Cortex of kidney (tissue), 1 donor: ENCODE measurements at places on chromosomes 7 and 10.

- no peak for DNase-seq
Measured at GRCh38 chr7:146346096-146346495, 229.5 kb downstream of the CNTNAP2 start.

DNA sequence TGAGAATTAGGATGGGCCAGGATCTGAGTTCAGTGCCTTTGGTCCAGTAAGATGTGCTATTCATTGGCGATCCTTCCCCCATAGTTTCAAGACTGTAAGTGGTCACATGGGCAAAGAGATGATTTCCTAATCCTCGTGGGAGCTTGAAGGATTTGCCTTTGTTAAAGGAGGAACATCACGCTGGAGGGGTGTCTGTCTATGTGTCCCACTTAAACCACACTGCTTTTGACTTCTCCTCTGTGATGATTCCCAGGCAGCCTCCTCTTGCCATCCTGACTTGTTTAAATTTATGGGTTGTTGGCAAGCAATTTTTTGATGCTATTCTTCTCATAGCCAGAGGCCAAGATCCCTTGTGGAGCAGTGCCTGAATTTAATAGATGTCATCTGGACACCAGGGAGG, 154.0 kb downstream of the TCF7L2 start:
- DNase-seq, result no peak

DNA sequence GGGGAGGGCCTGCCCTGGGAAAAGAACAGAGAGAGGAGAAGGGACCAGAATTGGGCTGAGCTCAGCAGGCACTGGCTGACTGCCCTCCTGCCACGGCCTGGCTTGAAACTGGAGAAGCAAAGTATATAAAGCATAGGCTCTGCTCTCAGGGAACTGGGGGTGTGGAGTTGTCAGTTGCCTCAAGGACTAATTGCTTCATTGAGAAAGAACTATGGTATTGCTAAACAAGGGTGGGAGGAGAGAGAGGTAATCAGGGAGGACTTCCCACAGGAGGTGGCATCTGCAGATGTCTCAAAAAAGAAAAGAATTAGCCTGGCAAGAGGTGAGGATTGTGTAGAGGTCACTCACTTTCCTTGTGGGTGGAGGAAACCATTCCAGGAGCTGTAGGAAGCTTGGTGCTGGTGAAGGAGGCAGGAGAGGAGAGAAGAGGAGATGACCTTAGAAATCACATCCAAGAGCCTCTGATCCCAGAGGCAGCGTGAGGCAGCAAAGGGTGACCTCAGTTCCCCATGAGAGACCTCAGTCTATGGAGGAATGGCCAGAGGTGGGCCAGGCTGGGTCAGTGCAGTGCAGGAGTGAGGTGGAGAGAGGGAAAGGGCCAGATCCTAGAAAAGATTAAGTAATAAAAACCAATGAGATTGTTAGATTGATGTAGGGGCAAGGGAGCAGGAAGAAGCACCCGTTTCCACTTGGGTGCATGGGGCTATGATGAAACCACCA, 2.4 kb downstream of the PILRB start:
- no peak for DNase-seq

- no peak for DNase-seq
Measured at GRCh38 chr7:38550836-38551235, 80.3 kb downstream of the AMPH start.

GRCh38 chr7:80526472-80526871, 14.6 kb upstream of the GNAT3 start:
- no peak for DNase-seq

- no peak for DNase-seq
Measured at GRCh38 chr7:40656349-40656748, 521.5 kb downstream of the SUGCT start.

- no peak for DNase-seq
Measured at GRCh38 chr10:70589762-70590654, 12.5 kb downstream of the PRF1 start.

DNA sequence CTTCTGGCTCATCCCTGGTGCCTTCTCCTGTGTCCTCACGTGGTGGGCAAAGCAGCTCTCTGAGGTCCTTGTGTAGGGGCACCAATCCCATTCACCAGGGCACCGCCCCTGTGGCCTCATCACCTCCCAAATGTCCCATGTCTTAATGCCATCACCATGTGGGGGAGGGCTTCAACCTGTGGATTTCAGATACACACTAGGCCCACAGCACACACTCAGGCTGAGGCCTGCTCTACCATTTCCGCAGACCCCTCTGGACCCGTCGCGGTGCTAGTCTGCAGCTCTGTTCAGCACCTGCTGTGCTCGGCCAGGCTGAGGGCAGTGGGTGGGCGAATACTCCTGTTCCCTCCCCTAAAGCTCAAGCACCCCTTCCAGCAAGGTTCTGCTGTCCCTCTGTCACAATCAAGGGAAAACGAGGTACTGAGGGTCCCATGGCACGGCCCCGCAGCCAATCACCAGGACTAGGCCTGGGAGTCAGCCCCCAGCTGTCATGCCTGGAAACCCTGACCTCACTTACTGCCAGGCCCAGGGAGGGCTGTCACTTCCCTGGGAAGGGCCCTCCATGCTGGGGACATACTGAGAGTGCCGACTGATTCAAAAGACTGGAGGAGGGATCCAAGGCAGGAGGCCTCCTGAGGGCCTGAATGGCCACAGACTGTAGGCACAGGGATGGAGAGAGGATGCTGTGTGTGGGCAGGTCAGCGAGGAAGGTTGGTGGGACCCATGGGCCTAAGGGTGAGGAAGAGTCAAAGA, 123.8 kb upstream of the RET start:
- no peak for DNase-seq

DNA sequence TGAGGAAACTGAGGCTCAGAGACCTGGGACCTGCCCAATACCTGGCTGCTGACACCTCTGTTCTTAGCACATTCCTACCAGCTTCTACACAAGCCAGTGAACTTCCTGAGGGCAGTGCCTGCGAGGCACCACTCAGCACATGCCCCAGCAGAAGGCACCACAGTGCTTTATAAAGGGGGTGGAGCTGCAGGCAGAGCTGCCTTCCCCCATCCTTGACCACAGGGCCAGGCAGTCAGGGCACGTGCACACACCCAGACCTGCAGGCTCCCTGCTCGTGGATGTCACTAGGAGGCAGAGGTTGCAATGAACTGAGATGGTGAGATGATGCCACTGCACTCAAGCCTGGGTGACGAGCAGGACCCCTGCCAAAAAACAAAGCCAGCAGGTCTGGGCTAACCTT, 39.2 kb upstream of the TUBB8 start:
- no peak for DNase-seq

GRCh38 chr10:31659665-31660064, 269.0 kb downstream of the ARHGAP12 start:
- no peak for DNase-seq

DNA sequence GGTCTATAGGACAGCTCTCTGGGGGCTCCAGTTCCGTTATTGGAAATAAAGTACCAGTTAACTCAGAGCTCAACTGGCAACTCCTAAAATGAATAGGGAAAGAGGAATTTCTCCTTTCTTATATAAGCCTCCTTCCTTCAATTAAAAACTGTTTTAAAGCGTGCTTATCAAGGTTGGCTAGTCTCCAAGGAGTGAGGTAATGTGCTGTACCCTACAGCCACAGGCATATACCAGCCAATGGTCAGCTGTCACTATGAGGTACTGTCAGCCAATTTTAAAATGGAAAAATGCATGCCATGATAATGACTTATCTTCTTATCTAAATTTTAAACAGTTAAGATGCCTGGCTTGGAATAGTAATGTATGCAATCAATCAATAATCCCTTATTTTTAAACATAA, 76.2 kb downstream of the PLCE1 start:
- no peak for DNase-seq

DNA sequence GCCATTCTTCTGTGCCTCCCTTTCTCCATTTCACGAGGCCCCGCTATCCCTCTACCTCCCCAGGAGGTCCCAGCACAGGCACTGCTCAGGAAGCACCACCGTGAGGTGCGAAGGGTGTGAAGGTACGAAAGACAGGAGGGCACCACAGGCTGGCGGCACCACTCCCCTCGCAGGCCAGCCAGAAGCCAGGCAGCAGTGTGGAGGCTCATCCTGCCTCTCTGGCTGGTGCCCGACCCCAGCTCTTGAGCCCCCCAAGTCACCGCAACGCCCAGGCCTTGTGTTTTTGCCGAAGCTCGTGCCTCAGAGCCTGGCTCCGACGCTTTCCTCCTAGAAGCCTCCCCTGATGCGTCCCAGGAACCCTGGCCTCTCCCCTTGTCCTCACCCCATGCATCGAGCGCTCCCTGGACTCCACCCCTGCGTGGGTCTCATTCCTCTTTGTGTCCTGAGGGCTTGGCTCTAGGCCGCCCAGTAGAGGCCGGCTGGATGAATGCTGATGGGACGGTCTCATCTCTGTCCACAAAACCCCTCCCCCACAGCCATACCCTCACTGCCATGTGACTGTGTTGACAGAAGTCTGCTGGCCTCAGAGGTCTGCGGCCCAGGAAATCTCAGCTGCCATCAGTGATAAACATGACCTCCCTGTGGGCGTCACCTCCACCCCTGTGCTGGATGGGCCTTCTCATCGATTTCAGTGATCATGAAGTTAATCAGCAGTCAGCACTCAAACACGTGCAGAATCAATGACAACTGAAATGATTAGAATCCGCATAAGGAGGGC, 19.3 kb downstream of the BRI3 start:
- no peak for DNase-seq

DNA sequence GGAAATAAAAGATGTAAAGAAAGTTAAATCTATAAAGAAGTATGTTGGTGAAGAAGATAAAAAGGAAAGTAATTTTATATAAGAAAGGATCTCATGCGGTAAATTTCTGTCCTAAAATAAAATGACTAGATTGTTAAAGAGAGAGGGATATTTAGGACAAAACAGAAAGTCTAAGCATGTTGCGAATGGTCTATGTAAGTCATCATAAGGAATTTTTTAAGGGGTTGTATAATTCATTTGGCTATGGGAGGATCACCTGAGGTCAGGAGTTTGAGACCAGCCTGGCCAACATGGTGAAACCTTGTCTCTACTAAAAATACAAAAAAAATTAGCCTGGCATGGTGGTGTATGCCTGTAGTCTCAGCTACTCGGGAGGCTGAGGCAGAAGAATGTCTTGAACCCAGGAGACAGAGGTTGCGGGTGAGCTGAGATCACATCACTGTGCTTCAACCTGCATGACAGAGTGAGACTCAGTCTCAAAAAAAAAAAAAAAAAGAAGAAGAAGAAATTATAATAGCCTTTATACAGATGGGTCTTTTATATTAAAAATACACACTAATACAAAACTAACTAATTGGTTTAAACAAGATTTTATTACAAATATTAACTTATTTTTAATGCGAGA, 294.3 kb downstream of the MAGI2 start:
- no peak for DNase-seq

GRCh38 chr10:23341004-23341403, 3.6 kb downstream of the C10orf67 start:
- no peak for DNase-seq

DNA sequence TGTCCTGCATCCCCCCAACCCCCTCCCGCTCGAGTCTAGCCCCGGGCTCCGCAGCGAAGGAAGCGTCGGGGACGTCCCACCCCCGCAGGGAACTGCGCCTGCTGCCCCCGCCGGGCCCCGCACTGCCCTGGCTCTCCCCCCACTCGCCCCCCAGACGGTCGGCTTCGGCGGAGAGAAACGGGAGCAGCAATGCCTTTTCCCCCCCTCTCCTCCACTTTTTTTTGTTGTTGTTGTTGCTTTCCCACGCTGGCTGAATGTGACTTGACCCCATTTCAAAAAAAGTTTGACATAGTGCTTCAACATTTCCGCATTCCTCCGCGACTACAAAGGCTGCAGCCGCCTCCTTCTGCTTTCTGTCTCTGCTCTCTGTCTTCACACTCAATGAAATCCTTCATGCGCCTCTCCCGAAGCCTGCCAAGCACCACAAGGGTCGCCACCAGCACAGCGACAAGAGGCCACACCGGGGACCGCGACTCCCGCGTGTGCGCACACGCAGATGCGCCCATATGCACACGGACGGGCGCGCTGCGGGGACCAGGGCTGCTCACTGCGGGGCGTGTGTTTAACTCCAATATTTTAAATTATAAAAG, 1.0 kb downstream of the CDK6 start:
- no peak for DNase-seq

GRCh38 chr10:8229153-8229552, 174.7 kb downstream of the GATA3 start:
- no peak for DNase-seq

- no peak for DNase-seq
Measured at GRCh38 chr10:119299531-119299930, 92.2 kb downstream of the GRK5 start.

- DNase-seq, result no peak
Measured at GRCh38 chr10:127694580-127695193, 42.3 kb upstream of the FOXI2 start.

- DNase-seq, result no peak
Measured at GRCh38 chr7:151674161-151674920, 154.6 kb upstream of the RHEB start.

DNA sequence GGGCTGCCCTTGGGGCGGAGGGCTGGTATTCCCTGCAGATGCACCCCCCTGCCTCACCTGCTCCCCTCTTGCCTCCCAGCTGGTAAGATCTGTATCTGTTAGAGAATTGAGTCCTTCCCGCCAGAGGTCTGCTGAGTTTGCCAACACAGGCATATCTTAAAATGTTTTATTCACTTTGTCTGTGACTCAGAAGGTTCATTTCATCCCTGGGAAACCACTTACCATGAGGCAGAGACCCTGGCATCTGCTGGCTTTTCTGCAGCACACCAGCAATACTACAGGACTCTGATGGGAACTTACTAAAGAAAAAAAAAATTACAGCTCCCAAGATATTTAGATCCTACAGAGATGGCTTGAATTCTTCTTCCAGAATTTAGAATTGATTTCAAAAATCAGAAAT, 131.3 kb downstream of the PLPP4 start:
- DNase-seq, result no peak

- DNase-seq, result no peak
Measured at GRCh38 chr7:79398138-79398749, 55.2 kb downstream of the MAGI2 start.

DNA sequence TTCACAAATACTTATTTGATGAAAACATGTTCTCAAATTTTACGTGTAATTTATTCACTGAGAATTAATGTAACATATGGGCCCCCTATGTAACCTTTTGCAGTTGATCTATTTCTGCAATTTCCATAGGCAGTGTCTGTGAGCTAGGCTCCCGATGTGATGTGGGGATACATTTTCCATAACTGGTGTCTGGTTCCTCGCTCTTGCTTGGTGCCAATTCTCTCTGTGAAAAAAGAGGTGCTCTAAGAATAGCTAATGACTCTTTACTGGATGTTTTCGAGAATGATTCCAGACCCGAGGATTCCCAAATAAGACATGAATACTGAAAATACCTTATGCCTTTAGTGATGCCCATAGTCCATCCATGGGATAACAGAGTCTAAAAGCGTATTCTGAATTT, 286.7 kb upstream of the FZD8 start:
- DNase-seq, result no peak
